SK-MEL-5 (cell line): ENCODE measurements at places on chromosomes 6 and 20. TPM values are rescaled to one million over a fixed set of nuclear protein-coding genes. Genes with fewer than 3 reads are reported as not detected.
A peak's percentile ranks its signal among the peaks of the same experiment; 100 is the strongest.

Gene CEP162
- 8.0 and 11.0 TPM in 2 replicates for total RNA-seq

DNA sequence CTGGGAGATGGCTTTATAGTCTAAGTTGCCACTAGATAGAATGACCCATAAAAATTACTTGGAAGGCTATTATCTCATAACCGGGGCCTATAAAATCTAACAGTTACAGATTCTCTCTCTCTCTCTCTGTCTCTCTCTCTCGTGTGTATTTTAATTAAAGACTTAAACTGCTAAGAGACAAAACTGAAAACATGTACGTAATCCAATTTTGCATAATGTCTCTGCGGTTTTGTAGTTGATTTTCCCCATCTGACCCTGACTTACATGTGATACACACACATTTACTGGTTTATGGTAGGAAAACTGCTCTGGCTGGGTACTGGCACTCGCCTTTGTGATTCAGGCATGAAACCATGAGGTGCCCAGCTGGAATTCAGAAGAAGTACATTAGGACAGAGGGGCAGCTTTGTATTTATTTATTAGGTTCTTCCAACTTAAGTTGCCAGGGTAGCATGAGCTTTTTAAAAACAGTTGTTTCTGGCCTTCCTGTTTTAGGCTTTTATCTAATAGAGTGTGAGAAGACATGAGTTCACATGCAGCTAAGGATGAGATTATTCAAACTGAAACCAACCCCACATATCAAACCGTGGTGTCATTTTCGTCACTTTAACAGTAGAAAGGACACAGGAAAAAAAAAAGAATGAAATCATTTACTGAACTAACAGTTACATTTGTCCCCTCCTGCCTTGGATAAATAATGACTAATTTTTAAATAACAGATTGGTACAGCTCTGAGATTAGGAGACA is 182.5 kb downstream of the GMPR start:
- no peak for DNase-seq

Gene HTR1E
- total RNA-seq, result not detected in 2 replicates

GRCh38 chr20:59350330-59351156 is 50.1 kb downstream of the EDN3 start:
- DNase-seq, result no peak

Gene MYCT1
- total RNA-seq, result 0.11 TPM in 1 of 2 replicates, not detected in the other

- DNase-seq, result no peak
Measured at GRCh38 chr6:73030257-73030656, 195.0 kb downstream of the KHDC1L start.

DNA sequence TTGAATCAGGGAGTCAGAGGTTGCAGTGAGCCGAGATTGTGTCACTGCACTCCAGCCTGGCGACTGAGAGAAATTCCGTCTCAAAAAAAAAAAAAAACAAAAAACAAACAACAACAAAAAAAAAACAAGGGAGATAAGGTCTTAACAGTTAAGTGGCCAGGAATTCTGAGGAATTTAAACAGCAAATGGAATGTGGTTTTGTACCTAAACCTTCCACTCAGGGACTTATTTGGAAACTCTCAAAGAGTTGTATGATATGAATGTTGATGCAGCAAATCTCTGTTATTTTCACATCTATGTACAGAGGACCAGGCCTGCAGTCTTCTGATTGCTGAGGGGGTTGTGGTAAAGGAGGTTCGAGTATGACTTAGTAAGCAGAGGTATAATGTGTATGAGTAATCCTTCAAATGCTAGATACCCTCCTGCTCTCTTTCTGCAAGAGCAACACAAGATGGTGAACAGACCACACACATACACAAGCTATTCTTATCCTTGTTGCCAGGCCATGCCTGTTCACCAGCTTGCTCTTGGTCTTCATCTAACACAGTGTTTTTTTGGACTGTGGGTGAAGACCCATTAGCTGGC is 174.9 kb upstream of the SCGN start:
- DNase-seq, result no peak

DNA sequence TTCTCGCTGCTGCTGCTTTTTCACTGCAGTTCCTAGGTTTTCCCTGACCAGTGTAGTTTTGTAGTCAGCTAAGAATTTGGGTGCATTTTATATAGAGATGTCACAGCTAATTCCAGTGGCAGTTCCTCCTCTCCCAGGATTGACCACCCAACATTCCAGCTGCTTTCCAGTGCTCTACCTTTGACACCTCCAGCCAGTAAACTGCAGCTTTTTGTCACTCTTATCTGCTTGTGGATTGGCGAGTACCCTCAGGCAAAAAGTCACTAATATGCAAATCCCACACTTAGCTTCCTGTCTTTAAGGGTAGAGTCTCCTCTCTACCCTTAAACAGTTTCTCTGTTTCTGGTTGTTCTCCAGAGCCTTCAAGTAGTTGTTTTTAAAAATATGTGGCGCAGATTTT is 146.9 kb upstream of the KCNG1 start:
- no peak for DNase-seq

DNA sequence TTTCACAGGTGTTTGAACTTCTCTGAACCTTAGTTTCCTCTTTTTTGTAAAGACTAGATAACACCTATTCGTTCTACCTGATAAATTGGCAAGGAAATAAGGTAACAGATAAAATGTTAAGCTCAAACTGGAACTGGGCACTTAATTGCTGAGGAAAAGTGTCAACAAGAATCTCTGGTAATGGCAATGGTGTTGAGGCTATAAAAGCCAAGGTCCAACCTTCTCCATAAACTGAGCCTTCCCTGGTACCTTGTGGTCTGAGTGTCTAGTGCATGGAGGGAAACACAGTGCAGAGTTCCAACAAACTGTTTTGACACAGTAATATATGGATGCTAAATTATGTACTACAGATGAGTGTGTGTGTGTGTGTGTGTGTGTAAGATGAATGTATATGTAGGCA is 33.4 kb upstream of the GSTA4 start:
- DNase-seq, result no peak

- DNase-seq, result no peak
Measured at GRCh38 chr6:39935241-39935640, 979 bp upstream of the MOCS1 start.

DNA sequence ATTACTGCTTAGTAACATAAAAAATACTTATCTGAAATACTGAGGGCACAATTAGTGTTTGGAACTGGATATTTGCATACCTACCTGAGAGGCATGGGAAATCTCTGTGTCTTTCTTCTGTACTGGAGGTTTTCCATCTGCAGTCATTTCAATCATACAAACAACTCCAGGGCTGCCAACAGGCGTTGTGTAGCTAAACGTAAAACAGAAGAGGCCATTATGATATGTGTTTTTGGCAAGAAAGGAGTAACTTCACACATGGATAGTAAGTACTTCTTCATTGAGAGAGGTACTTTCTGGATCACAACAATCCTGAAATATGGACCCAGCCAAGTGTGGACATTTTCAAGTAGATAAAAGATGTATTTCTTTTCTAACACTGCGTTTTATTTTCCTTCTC is 363.4 kb downstream of the PHF3 start:
- no peak for DNase-seq

Gene RIN2
- 0.03 and 0.13 TPM in 2 replicates for total RNA-seq

- no peak for DNase-seq
Measured at GRCh38 chr20:56587307-56588041, 41.6 kb upstream of the TFAP2C start.

- DNase-seq, result peak; percentile 26
Measured at GRCh38 chr6:79687759-79688158, 56.6 kb downstream of the SH3BGRL2 start.

GRCh38 chr6:130882370-130882769 is 55.2 kb downstream of the SMLR1 start:
- no peak for DNase-seq

- DNase-seq, result no peak
Measured at GRCh38 chr6:147170269-147170668, 33.9 kb upstream of the STXBP5 start.

GRCh38 chr6:169172946-169173345 is 80.7 kb downstream of the THBS2 start:
- no peak for DNase-seq
